Muscle of leg (tissue), 16 donors: ENCODE measurements at places on chromosomes 11 and 22. TPM values are rescaled to one million over a fixed set of nuclear protein-coding genes. Genes with fewer than 3 reads are reported as not detected.

- H3K4me1 ChIP-seq, result no peaks in the 10 kb centered on the region
- no peak overlapping the region for H3K27ac ChIP-seq
- no peaks in the 10 kb centered on the region for H3K36me3 ChIP-seq
- no peak overlapping the region for H3K4me3 ChIP-seq
Observed at GRCh38 chr22:16819249-16819648, 6.0 kb downstream of the XKR3 start.

PRODH gene
- total RNA-seq, result 7.1 TPM

DSCAML1 gene
- total RNA-seq, result 0.80 TPM

DNA sequence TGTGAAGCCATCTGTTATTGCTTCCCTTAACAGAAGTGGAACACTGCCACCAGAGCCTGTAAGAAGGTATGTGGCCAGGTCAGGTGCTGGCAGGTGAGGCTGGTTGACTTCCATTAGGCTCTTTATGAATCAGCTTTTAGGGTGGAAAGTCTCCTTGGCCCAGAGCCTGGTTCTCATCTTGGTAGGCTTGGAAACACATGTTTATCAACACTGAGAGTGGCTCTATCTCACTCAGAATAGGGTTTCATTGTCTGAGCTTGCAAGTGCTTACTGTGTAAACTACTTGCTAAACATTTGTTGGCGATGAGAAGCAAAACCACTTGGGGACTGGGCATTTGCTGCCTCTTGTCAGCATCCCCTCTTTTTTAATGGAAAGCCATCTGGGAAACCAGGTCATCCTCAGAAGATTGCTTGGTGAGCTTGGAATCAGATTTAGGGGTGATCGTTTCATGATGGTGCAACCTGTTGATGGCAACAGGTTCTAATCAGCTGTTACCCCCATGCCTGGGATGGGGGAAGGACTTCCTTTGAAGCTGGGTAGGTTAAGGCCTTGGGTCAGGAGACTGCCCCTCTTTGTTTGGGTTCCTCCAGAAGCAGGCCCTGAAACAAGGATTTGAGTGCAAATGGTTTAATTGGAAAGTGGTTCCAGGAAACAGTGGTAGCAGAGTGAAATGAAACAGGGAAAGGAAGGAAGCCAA is 75.0 kb upstream of the AMPD3 start:
- no peak overlapping the region for H3K27ac ChIP-seq
- peak; percentile 54 for DNase-seq
- H3K27me3 ChIP-seq, result no peaks in the 10 kb centered on the region
- no peak overlapping the region for H3K4me3 ChIP-seq
- no peaks in the 10 kb centered on the region for H3K36me3 ChIP-seq

DNA sequence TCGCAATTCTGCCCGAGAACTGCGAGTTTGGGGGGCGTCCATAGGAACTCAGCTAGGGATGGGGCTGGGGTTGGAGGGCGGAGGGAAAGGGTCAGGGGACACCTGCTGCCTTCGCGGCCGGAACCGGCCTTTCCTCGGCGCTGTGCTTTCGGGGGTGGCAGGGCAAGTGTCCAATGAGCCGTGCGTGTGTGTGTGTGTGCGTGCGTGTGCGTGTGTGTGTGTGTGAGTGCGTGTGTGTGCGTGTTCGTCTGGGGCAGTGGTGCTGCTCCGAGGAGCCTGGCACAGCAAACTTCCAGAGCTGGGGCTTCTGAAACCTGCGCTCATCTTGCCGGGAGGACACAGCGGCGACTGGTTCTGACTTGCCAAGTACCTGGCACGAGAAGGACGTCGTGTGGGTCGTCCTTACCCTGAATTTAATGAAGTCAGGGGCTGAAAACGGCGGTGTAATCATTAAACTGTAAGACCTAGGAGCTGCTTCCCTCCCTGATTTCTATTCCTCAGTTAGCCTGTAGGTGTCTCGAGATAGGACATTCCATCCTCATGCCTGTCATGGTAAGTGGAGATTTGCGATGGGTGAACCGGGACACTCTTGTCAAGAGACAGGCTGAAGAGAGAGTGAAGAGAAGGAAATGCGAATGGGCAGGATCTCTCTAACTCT is 27.0 kb upstream of the AMOTL1 start:
- H3K27ac ChIP-seq, result no peak overlapping the region
- peaks cover 20% of the 10 kb centered on the region for H3K4me1 ChIP-seq
- H3K27me3 ChIP-seq, result peaks cover 13% of the 10 kb centered on the region
- H3K36me3 ChIP-seq, result no peaks in the 10 kb centered on the region
- H3K4me3 ChIP-seq, result peak overlapping the region; percentile 49

MMP12 gene
- total RNA-seq, result not detected

TXNRD2 gene
- 17.0 TPM for total RNA-seq

DNA sequence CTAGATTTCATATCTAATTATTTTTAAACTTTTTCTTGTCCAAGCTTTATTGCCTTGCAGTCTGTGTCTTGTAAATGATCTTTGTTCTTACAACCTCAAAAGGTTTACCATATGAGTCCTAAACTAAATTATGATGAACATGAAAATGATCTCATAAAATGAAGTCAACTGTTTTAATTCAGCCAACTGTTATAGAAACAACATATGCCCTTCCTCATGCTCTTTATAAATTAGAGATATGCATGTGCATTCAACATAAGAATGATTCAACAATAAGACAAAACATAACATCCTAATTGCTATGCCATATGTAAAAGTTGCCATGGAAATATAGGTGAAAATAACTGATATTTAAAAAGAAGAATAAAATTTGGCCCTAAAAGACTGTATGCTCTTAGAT is 774.4 kb downstream of the LUZP2 start:
- H3K36me3 ChIP-seq, result no peaks in the 10 kb centered on the region
- no peaks in the 10 kb centered on the region for H3K4me1 ChIP-seq
- H3K27me3 ChIP-seq, result no peaks in the 10 kb centered on the region
- no peak overlapping the region for H3K27ac ChIP-seq
- peak; percentile 1 for DNase-seq

GRCh38 chr11:122336706-122337105 is 220.7 kb upstream of the BLID start:
- H3K27ac ChIP-seq, result no peak overlapping the region
- H3K27me3 ChIP-seq, result no peaks in the 10 kb centered on the region
- H3K4me3 ChIP-seq, result no peak overlapping the region
- no peak for DNase-seq

ACRV1 gene
- not detected for total RNA-seq

DNA sequence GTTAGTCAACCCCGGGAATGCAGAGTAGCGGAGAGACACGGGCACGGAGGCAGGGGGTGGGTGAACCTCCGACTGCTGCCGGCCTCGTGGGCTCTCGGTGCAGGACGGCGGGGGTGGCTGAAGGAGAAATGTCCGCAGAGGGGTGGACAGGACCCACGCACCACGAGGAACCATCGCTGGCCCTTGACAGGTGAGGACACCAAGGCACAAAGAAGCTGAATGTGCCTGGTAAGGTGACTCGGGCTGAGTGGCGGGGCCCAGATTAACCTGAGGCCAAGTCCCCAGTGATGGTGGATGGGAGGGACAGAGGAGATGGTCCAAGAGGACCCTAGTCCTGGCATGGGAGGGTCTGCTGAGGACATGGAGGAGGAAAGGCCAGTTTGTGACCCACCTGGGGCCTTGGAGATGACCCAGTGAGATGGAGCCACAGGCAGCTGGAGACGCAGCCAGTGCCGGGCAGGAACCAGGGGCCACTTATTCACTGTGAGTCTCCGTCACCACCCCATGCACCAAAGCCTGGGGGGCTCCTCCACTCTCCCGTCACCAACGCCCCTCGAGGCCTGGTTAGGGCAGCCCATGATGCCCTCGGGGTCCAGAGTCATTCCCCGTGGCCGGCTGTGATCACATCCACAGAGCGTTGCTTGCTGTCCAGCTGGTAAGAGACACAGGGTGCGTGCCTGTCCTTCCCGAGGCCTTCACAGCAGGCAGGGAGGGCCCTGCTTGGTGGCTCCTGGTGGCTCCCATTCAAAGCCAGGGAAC is 64.2 kb downstream of the CELSR1 start:
- H3K4me1 ChIP-seq, result peaks cover 4% of the 10 kb centered on the region
- no peak overlapping the region for H3K4me3 ChIP-seq
- H3K36me3 ChIP-seq, result no peaks in the 10 kb centered on the region

ZNRF3 gene
- 5.5 TPM for total RNA-seq

GRCh38 chr11:62419314-62419929 is 589 bp downstream of the SCGB1A1 start:
- H3K27ac ChIP-seq, result peak overlapping the region; percentile 71
- H3K4me1 ChIP-seq, result peaks cover 27% of the 10 kb centered on the region
- no peaks in the 10 kb centered on the region for H3K36me3 ChIP-seq
- peak; percentile 88 for DNase-seq
- no peaks in the 10 kb centered on the region for H3K27me3 ChIP-seq
- H3K4me3 ChIP-seq, result no peak overlapping the region

- H3K36me3 ChIP-seq, result no peaks in the 10 kb centered on the region
- H3K27ac ChIP-seq, result no peak overlapping the region
- no peak for DNase-seq
Observed at GRCh38 chr11:108729227-108729871, 64.5 kb downstream of the DDX10 start.

DNA sequence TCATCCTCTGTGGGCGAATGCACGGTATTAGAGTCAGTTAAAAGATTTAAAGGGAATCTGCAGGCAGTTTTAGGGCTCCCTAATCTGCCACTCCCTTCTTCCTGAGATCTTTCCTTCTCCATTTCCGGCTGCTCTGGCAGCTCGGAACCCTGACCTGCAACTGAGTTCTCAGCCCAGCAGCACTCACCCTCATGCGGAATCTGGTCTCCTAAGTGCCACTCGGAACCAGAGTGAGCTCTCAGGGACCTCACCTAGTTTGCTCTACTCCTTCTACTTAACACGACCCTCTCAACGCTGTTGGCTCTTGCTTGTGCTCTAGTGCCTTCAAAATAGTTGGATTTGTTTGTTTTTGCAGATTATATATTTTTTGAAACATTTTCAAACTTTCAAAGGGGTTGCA is 19.3 kb upstream of the IL10RA start:
- H3K4me1 ChIP-seq, result no peaks in the 10 kb centered on the region
- no peak for DNase-seq
- H3K27me3 ChIP-seq, result no peaks in the 10 kb centered on the region
- H3K27ac ChIP-seq, result no peak overlapping the region
- H3K36me3 ChIP-seq, result no peaks in the 10 kb centered on the region

SMIM35 gene
- total RNA-seq, result under 0.01 TPM

NPAS4 gene
- total RNA-seq, result 0.27 TPM

- H3K27me3 ChIP-seq, result no peaks in the 10 kb centered on the region
- no peaks in the 10 kb centered on the region for H3K4me1 ChIP-seq
- no peak overlapping the region for H3K27ac ChIP-seq
- no peaks in the 10 kb centered on the region for H3K36me3 ChIP-seq
- DNase-seq, result no peak
Observed at GRCh38 chr11:103453915-103454709, 344.9 kb downstream of the DYNC2H1 start.

ISX gene
- not detected for total RNA-seq

GRCh38 chr22:32855045-32855756 is 53.7 kb downstream of the TIMP3 start:
- no peak for DNase-seq
- no peak overlapping the region for H3K27ac ChIP-seq
- H3K27me3 ChIP-seq, result no peaks in the 10 kb centered on the region

DNA sequence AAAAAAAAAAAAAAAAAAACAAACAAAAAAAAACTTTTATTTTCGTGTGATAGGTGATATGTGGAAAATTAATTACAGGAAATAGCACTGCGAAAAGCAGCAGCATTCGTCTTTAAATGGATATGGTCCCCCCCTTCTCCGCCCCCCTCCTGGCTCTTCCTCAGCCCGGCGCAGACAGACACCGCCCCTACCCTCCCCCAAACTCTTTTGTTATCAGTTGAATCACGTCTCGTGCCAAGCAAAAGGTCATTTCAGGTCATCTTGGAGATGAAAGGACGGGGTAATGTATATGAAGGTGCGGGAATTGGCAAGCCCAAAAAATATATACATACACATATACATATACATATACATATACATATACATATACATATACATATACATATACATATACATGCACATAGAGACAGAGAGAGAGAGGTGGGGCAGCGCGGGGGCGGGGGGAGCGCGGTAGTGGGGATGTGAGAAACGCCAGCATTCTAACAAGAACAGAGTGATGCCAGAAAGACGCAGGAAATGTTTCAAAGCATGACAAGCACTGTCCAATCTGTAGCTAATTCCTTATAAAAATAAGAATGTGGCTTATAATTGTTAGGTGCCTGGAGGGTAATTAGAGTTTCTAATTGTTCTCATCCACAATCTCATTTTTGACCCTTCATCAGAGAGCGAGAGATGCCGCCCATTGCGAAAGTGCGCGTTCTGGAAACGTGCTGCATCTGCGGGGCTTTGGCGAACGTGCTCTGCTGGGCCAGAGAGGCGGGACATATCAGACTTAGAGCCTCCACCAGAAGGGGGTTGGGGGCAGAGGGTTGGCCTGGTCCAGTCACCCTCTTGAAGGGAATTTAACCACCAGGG is 214.5 kb upstream of the UBASH3B start:
- H3K36me3 ChIP-seq, result no peaks in the 10 kb centered on the region
- H3K27ac ChIP-seq, result no peak overlapping the region
- DNase-seq, result peak; percentile 74
- peaks cover 13% of the 10 kb centered on the region for H3K4me1 ChIP-seq
- H3K27me3 ChIP-seq, result no peaks in the 10 kb centered on the region
- H3K4me3 ChIP-seq, result peak overlapping the region; percentile 55

DNA sequence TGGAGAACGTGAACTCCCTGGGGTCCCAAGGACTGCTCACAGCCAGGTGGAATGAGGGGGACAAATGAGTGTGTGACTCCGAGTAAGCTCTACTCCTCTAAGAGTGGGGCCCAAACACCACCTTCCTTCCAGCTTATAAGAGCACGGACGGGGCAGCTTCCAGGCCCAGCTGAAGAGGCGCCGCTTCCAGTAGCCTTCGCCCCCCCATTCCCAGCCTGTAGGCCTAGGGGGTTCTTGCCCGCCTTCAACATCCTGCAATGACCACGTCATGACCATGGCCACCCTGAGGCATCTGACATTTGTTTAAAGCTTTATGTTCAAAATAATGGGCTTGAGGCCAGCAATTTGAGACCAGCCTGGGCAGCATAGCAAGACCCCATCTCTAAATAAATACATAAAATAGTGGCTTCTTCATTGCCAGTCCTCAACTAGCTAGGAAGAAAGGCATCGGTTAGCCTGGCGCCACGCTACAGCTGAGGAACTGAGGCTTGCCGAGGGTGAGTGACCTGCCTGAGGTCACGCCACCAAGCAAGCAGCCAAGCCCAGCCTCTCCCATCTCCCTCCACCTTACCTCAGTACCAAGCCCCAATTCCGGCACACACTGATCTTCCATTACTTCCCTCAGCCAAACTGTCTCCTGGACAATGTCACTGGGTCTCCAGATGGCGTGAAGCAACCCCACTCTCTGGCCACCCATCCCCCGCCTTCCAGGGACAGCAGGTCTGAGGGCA is 7.8 kb upstream of the TNFRSF13C start:
- no peak overlapping the region for H3K27ac ChIP-seq
- H3K4me1 ChIP-seq, result peaks cover 13% of the 10 kb centered on the region
- DNase-seq, result no peak
- peaks cover 3% of the 10 kb centered on the region for H3K36me3 ChIP-seq
- no peaks in the 10 kb centered on the region for H3K27me3 ChIP-seq
